Dermis lymphatic vessel endothelial cell (primary cell): ENCODE measurements at places on chromosomes 16 and 17. TPM values are rescaled to one million over a fixed set of nuclear protein-coding genes. Genes with fewer than 3 reads are reported as not detected.

PPY gene
- total RNA-seq, result not detected in 2 replicates

MYH2 gene
- total RNA-seq, result not detected in 2 replicates

MYO15A gene
- 0.17 and 0.33 TPM in 2 replicates for total RNA-seq

LDHD gene
- 0.34 and 0.65 TPM in 2 replicates for total RNA-seq

SP2 gene
- total RNA-seq, result 1.4 and 1.8 TPM in 2 replicates

SLC52A1 gene
- under 0.01 and 0.17 TPM in 2 replicates for total RNA-seq

TBC1D3C gene
- total RNA-seq, result 0.87 TPM in 1 of 2 replicates, not detected in the other

GDPD3 gene
- total RNA-seq, result 0.86 and 1.2 TPM in 2 replicates

KRT32 gene
- not detected in 2 replicates for total RNA-seq

NFATC3 gene
- total RNA-seq, result 19.5 and 29.1 TPM in 2 replicates

HSD17B2 gene
- 65.4 and 362 TPM in 2 replicates for total RNA-seq

PMFBP1 gene
- total RNA-seq, result under 0.01 and 0.11 TPM in 2 replicates

CHD9 gene
- total RNA-seq, result 26.7 and 34.6 TPM in 2 replicates

COX6A2 gene
- not detected in 2 replicates for total RNA-seq

PMM2 gene
- total RNA-seq, result 15.0 and 20.0 TPM in 2 replicates

RNF227 gene
- total RNA-seq, result 0.43 and 3.0 TPM in 2 replicates

ZNF263 gene
- 49.3 and 52.3 TPM in 2 replicates for total RNA-seq

LRRC46 gene
- total RNA-seq, result not detected in 2 replicates

CLDN9 gene
- total RNA-seq, result not detected in 2 replicates

SNAI3 gene
- total RNA-seq, result 0.11 and 0.17 TPM in 2 replicates

KRT17 gene
- total RNA-seq, result 0.09 and 0.11 TPM in 2 replicates

DLG4 gene
- total RNA-seq, result 7.0 and 7.2 TPM in 2 replicates

ZNF764 gene
- total RNA-seq, result 3.1 and 4.6 TPM in 2 replicates
